ENCODE measurements at places on chromosomes 7 and 10.

DNA sequence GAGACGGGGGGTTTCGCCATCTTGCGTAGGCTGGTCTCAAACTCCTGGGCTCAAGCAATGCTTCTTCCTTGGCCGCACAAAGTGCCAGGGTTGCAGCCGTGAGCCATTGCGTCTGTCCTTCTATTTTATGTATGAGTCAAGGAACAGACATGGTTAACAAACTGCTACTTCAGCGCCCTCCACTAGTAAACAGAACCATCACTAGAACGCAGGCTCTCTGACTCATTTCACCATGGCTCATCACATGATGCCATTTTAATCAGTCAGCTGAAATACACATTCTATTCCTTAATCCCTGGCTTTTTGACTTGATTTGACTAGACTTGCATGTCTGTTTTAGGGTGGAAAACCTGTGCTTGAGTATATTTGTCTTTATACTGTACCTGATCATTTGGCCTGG, 41.3 kb downstream of the CELF2 start:
- DNase-seq = peak; percentile 44

- no peak for DNase-seq
Observed at GRCh38 chr7:17005271-17005670, 123.5 kb upstream of the AGR3 start.

- peak; percentile 73 for DNase-seq
Observed at GRCh38 chr10:36181426-36182178, 539.5 kb upstream of the FZD8 start.

- peak; percentile 26 for DNase-seq
Observed at GRCh38 chr7:2233926-2234325, 1.2 kb upstream of the MAD1L1 start.

- peak; percentile 47 for DNase-seq
Observed at GRCh38 chr10:51257511-51258248, 183.4 kb downstream of the PRKG1 start.

- DNase-seq = peak; percentile 4
Observed at GRCh38 chr10:127991543-127992255, 84.8 kb downstream of the PTPRE start.

GRCh38 chr10:80684259-80684658, 146.6 kb downstream of the SH2D4B start:
- DNase-seq = peak; percentile 16

GRCh38 chr7:74039337-74039736, 11.4 kb downstream of the ELN start:
- DNase-seq = no peak

DNA sequence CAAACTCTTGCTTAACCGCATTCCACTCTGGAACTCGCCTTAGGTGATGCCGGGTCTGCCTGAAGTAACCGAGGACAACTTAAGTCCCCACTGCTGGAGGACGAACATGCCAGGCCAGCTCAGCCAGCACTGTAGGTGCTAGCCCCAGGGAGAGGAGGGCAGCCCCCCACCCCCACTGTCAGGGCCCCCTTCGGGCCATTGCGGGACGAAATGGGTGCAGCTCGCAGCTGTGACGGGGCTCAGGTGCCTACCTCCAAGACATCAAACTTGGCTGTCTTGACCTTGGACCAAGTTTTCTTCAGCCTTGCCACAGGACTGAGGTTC, 60.4 kb downstream of the CSGALNACT2 start:
- DNase-seq = no peak

DNA sequence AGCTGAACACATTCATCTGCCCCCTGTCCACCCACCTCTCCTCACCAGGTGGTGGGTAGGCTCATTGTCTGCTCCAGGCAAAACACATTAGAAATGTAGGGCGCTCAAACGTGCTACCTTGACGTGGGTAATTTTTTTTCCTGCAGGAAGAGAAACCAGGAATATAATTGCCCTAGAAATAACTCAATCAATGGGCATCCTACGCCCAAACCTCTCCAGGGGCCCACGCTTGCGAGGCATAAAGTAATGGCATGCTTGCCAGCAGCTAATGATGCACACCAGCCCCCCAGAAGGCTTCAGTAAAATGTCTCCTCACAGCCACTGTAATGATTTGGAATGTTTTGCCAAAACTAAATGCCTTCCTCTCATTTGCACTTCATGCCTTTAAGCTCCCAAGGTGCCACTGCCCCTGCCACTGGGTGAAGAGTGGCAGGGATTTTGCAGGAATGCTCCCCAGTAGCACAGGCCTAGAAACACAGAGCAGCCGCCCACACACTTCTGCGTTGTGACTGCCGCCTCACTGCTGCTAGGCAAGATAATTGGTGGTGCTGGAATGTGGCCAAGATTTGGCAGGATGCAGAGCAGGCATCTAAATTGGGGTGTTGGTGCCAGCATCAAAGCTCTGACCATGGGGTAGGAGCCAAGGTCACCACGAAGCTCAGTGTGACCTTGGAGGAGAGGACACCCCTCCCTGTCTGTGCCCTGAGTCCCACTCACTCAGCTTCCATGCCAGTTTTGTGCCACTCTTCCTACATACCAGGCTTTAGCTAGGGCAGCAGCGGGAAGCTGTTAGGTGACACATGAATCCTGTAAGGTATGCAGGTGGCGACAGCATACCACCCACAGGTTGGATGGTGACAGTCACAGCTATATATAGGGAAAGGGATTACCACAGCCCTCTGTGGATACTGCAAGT, 48.7 kb upstream of the PPP1R3C start:
- DNase-seq = peak; percentile 15

DNA sequence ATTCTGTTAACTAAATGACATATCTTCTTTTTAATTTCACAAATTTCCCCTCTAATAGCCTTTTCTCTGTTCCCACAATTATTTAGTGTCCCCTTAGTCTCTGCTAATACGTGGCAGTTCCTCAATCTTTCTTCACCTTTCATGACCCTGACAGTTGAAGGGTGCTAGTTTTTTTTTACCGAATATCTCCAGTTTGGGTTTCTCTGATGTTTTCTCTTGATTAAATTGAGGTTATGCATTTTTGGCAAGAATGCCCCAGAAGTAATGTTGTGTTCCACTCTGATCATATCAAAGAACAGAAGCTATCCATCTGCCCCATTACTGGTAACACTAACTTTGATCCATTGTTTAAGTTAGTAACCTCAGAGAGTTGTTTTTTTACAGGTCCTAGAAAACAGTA, 133.6 kb upstream of the ASAH2 start:
- no peak for DNase-seq

DNA sequence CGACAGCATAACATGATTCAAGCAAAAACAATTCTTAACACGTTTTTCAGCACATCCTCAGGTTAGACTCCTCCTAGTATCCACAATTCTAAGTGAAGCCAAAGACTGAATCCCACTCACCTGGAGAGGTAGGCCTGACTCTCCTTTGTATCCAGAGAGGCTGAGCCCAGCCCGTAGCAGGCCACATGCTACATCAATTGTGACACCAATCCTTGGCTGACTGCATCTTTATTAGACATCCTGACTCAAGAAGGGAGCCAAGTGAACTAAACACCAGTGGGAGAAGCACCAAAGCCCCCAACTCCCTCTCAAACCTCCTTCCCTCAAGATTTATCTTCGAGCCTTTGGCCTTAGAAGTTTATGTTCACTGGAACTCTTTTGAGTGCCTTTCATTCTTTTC, 125.5 kb upstream of the PDLIM1 start:
- no peak for DNase-seq

- DNase-seq = peak; percentile 65
Observed at GRCh38 chr7:134891696-134892678, 94.3 kb upstream of the AGBL3 start.

DNA sequence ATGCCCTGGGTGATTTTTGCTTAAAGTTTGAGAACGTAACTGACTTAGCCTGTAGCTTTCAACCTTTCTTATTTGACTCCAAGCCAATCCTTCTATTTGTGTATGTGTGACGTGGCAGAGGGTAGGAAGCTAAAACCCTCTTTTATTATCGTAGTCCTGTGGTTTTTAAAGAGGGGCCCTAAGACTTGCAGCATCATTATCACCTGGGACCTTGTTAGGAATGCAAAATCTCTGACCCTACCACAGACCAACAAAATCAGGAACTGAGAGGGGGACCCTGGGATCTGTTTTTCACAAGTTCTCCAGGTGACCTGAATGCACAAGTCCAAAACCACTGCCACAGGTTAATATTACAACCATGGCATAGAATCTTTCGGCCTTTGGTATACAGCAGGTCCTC, 80.1 kb downstream of the OSBPL3 start:
- no peak for DNase-seq

Measured in fibroblast of skin of right biceps (primary cell).